ENCODE measurements at places on chromosomes 4 and X.
A peak's percentile ranks its signal among the peaks of the same experiment; 100 is the strongest.

GRCh38 chr4:537436-538264 lies 38.4 kb downstream of the TMEM271 start:
- no peak for DNase-seq

DNA sequence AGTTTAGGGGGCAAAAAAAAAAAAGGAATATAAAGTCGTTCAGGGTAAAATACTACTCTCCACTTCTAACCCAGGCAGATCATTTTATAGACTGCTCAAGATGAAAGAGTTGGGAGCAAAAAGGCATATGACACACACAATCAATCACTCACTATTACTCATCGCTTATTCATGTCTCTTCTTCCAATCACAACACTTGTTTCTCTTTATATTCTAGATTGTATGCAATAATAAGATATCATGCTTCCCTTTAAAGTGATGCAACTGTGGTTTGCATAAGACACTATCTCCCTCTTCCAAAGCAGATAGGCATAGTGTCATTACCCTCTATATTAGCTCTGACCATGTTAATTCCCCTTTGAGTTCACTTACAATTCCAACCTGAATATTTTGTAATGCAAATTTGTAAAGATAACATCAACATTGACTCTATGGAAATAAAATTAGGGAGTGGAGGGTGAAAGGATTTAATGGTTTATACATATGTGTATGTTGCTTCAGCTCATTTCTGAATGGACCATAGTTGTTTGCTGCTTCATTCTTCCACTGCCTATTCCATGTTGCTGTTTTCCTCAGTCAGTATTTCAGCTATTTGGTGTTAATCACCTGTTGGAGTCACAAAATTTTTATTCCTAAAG lies 154.9 kb upstream of the EPHA5 start:
- no peak for DNase-seq

GRCh38 chr4:171891038-171891437 lies 77.8 kb downstream of the GALNTL6 start:
- DNase-seq, result no peak

GRCh38 chr4:24488399-24489164 lies 95.8 kb downstream of the DHX15 start:
- peak; percentile 55 for DNase-seq

DNA sequence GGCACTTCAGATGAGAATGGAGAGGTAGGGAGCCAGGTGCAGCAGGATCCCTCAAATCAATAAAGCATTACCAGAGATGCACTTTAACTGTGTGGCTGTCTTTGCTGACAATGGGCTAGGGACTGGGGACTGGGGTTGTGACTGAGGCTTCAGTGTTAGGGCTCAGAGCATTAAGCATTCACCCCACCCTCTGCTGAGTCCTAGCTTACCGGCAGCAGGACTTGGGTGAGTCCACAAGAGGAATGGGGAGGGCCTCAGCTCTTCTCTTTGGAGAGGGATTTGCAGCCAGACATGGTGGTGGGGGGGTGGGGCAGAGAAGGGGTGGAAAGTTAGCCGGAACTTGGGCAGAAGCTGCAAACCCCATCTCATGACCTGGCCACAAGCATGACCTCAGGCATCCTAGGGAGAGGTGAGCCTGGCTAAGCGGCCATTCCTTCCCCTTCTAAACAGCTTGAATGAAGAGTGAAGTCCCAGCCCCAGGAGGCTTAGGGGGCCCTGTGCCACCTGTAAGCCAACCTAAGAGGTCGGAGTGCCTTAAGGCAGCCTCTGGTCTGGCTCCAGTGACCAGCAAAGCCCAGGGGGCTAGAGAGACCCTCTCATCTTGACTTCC lies 78.4 kb downstream of the STARD8 start:
- DNase-seq, result no peak

DNA sequence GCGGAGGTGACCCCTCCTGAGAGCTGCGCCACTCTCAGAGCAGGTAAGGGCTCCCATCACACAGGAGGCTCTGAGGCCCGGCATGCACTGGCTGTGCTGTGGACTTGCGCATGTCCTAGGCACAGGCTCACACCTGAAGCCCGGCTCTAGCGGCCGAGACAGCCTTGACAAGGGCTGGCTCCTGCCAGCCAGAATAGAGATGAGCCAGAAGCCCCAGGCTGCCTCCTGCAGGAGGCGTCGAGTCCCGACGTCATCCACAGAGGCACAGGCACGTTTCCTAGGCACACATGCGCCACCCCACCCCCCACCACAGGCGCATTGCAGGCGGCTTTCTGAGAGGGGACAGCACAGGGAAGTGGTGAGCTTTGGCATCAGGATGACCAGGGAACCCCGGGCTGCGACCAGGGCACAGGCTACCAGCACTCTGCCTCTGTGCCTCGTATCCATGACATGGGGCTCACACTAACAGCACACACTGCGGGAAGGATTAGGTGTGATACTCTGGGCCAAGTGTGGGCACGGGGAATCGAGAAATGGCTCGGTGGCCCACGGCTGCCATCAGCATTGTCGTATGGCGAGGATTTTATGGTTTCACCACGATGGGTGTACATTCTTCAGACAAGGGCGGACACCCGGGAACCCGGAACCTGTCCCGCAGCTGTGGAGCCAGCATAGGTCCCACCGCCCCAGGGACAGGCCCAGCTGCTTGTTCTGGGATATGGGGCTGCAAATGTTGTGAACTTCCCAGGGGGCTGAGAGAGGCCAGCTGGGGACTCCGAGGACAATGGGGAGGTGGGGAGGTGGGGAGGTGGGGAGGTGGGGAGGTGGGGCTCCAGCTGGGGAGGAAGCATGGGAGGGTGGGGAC lies 90.7 kb upstream of the ADRA2C start:
- no peak for DNase-seq

- DNase-seq, result no peak
Measured at GRCh38 chr4:126446917-126447316, 1132.2 kb downstream of the FAT4 start.

DNA sequence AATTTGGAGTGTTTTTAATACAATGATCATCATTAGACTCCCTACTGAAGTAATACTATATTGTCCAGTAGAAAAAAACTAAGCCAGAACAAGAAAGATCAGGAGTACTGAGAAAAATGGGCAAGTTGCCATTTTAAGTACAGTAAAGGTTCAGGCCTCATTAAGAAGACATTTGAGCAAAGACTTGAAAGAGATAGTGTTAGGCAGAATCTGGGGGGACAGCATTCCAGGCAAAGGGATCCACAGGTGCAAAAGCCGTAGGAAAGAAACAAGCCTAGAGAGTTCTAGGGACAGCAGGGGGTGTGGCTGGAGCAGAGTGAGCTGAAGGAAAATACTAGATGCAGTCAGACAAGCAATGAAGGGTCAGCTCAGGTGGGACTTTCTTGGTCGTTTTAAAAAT lies 58.1 kb upstream of the INTU start:
- DNase-seq, result no peak

DNA sequence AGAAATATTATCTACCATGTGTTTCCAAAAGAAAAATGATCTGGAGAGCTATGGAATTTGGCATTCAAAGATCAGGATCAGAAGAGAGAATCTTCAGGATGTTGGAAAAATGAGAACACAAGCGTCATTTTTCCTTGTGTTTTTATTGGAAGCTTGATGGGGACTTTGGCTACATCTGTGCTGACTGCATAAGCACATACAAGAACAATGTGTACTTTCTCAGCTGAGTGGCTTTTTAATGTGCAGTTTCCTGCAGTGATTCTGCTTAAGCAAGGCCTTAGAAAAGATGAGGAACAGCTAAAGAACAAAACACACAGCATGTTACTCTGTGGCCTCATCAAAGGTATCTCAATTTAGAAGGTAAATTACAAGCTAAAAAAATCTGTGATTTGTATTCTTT lies 1039.9 kb downstream of the GLUD2 start:
- DNase-seq, result no peak

DNA sequence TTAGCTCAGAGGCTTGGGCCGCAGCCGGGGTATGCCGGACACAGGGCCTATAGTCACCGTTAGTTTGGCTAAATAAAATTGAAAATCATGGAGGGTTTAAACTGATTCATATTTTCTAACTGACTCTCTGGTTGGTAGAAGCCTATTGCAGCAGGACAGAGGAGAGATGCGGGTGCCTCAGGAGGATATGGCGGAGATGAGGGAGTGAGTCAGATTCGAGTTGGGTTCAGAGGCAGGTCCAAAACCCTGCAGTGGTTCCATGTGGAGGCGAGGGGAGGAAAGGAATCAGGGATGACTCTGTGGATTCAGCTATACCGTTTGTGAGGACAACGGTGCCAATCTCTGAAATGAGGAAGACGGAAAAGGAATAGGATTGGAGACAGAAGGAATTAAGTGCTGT lies 176.6 kb downstream of the PALLD start:
- no peak for DNase-seq

- DNase-seq, result peak; percentile 3
Measured at GRCh38 chrX:154096140-154097002, 1.1 kb downstream of the MECP2 start.

DNA sequence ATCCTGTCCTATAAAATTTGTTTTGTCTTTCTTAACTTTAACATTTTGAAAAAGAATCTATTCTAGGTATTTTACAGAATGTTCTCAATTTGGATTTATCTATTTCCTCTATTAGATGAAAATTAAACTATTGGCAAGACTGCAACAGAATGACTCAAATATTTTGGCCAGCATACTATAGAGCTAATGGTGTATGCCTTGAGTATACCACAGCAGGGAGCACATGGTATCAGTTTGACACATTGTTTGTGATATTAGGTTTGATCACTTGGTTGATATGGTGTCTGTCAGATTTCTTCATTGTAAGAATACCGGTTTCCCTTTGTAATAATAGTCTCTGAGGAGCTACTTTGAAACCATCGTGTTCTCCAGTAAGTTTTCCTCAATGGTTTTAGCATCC lies 87.8 kb upstream of the NPNT start:
- no peak for DNase-seq

- DNase-seq, result no peak
Measured at GRCh38 chr4:2652415-2653160, 103.5 kb downstream of the TNIP2 start.

- DNase-seq, result no peak
Measured at GRCh38 chrX:151754047-151754429, 19.5 kb downstream of the CNGA2 start.
